ENCODE measurements at places on chromosomes 4 and X.

GRCh38 chr4:5711479-5712184 is 631 bp downstream of the EVC start:
- no peak for DNase-seq

GRCh38 chr4:45484740-45485139 is 639.1 kb downstream of the GABRG1 start:
- DNase-seq: no peak

GRCh38 chrX:28347476-28347875 is 239.8 kb upstream of the IL1RAPL1 start:
- DNase-seq: no peak

- no peak for DNase-seq
Measured at GRCh38 chr4:80594701-80595100, 259.2 kb downstream of the CFAP299 start.

GRCh38 chr4:115042496-115042895 is 70.9 kb downstream of the NDST4 start:
- DNase-seq: no peak

GRCh38 chr4:170087163-170087700 is 2.5 kb downstream of the AADAT start:
- DNase-seq: no peak

DNA sequence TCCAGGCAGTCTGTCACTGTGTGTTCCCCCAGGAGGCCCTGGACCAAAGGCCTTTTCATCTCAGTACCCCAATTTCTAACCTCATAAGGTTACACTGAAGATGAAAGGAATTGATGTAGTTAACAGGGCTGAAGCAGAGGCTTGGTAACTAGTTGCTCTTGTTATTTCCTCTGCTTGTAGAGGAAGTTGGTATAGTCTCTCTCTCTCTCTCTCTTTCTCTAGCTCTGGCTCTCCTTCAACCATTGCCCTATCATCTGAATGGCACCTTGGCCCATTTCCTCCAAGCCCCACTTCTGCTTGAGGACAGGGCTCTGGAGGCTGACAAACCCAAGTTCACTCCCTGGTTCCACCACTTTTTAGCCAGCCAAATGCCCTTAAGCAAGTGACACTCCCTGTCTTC is 96.1 kb downstream of the MAMLD1 start:
- no peak for DNase-seq

- no peak for DNase-seq
Measured at GRCh38 chr4:190020790-190021717, 6.0 kb downstream of the FRG2 start.

DNA sequence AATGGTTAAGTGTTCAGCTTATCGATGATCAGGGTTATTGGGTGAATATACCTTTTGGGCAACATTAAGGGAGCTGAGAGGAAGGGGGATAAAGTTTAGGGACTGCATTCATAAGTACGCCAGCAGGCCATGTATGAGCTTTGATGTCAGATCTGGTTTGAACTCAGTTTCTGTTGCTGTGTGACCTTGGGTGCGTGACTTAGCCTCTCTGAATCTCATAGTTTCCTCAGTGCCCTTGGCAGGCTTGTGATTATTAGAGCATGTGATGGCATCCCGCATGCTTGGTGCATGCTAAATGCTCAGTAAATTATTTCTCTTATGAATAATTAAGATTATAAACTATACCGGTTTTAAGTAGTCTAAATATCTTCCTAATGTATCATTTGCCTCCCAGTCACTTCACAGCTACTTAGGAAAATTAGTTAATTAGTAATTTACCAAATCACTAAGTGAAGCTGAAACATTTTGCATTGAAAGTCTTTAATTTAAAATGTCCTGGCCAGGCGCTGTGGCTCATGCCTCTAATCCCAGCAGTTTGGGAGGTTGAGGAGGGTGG is 3.8 kb downstream of the TBC1D14 start:
- no peak for DNase-seq

GRCh38 chr4:80225595-80225994 is 28.3 kb downstream of the PRDM8 start:
- DNase-seq: no peak

- DNase-seq: no peak
Measured at GRCh38 chr4:116469582-116469981, 615.8 kb downstream of the TRAM1L1 start.

GRCh38 chrX:153414856-153415510 is 3.7 kb downstream of the ZFP92 start:
- DNase-seq: no peak
